ENCODE measurements at places on chromosomes 5 and 9.

DNA sequence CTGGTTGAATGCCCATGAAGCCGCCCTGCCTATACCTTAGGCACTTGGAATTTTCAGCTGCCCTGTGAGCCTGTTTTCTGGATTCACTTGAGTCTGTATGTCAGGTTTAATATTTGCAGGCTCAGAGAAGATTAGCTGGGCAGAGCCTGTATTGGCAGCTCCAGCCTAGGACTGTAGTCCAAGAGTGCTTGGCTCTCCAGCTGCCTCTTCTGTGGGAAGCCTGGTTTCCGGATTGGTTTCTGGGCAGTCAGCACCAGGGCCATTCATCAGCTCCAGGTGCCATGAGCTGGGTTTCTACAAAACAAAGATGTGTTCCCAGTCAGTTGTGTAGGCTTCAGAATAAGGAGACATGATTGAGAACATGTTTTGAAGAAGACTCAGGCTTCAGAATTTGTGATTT lies 90.1 kb downstream of the ARHGAP26 start:
- peak; percentile 10 for DNase-seq

DNA sequence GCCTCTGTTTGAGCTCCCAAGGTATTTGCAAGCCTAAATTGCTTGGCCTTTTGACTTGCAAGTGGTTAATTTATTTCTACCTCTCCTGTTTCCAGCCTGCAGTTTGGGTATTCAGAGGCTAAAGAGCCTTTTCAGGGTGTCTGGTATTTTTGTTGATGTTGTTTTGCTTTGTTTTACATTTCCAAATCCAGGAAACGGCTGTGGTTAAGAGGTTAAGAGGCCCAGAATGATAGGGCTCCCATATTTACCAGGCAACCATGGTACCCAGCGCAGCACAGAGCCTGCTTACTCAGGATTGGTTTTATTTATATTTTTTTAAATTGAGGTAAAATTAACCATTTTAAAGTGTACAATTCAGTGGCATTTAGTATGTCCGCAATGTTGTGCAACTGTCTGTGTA lies 92.1 kb downstream of the PDZD2 start:
- no peak for DNase-seq

DNA sequence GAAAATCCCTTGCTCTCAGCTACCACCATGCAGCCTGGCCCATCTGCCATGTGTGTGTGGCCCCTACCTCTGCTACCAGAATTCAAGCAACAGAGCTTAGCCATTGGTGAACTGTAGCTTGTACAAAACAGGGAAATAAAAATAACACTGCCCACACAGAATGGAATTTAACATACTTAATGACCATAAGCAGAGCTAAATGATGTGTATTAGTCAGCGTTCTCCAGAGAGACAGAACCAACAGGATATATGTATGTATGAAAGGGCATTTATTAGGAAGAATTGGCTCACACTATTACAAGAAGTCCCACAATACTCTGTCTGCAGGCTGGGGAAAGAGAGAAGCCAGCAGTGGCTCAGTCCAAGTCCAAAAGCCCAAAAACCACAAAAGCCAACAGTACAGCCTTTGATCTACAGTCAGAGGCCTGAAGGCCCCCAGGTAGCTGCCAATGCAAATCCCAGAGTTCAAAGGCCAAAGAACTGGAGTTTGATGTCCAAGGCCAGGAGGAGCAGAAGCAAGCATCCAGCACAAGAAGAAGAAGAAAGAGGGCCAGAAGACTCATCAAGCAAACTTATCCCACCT lies 318.8 kb downstream of the DNAH5 start:
- no peak for DNase-seq

DNA sequence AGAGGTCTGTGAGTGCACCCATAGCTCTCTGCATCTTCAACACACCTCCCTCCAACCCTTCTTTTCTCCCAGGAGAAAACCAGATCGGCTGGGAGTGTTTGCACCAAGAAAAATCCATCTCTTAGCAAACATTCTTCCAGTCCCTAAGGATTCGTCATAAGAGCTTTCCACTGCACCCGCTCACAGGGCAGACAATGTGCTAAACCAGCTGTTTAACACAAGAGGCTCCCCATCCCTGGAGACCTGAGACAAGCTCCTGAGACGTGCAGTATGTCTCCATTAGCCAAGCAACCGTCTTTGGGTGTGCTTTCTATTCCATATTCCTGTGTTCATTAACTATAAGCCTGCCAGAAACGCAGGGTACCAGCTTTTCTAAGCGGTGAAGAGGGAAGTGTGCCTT lies 93.6 kb upstream of the ZNF462 start:
- no peak for DNase-seq

GRCh38 chr5:44178414-44178813 lies 210.8 kb downstream of the FGF10 start:
- no peak for DNase-seq

DNA sequence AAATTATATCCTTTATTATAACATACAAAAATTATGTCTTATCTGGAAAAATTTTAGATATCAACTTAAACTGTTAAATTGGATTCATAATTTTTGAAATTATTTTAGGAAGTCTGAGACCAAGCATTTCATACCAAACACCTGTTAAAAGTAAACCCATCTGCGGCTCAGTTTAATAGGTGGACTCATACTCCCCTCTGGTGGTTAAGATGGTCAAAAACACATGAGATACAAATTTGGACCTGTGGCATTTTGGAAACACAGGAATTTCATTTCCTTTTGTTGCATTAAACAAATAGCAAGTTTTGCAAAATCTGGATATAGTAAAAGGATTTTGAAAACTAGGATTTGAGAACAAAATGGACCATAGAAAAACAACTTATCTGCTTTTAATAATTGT lies 53.7 kb downstream of the RGMB start:
- DNase-seq, result no peak

DNA sequence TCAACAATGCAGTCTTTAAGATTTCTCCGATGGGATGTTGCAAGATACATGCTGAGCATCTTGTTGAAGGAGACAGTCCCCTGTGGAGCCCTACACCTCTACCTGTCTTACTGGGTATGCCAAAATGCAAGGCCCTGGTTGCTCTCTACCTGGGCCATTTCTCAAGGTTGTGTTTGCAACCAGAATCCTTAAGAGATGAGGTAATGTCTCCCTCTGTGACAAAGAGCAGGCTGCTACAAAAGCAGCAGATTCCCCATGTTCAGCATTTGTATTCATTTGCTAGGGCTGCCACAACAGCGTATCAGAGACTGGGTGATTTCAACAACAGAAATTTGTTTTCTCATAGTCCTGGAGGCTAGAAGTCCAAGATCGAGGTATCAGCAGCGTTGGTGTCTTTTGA lies 138.4 kb upstream of the RPS23 start:
- DNase-seq, result no peak

DNA sequence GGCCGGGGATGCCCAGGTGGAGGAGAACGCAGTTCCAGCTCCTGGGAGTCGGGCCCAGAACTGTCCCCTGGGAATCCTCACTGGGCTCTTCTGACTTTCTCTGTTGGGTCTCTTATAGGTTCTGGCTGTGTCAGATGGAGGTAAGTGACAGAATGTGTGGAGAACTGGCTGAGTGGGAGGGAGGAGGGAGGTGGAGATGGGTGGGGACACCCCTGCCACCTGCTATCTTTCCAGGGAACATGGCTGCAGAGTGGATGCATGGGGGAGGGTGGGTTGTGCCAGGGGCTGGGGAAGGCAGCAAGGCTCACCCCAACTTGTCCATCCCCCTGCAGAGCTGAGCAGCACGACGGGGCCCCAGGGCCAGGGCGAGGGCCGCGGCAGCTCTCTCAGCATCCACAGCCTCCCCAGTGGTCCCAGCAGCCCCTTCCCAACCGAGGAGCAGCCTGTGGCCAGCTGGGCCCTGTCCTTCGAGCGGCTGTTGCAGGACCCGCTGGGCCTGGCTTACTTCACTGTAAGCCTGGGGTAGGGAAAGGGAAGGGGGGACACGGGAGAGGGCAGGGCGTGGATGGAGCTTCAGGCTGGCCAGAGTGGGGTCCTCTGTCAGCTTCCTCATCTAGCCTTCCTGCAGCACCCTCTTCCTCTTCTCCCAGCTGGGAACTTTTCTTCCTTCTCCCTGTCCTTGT lies 8.3 kb downstream of the RGS14 start:
- DNase-seq, result no peak

- no peak for DNase-seq
Measured at GRCh38 chr9:108889649-108890067, 27.6 kb downstream of the ACTL7A start.

- DNase-seq, result no peak
Measured at GRCh38 chr9:37029776-37030610, 4.1 kb downstream of the PAX5 start.

GRCh38 chr5:138503487-138504270 lies 38.4 kb downstream of the EGR1 start:
- peak; percentile 81 for DNase-seq

DNA sequence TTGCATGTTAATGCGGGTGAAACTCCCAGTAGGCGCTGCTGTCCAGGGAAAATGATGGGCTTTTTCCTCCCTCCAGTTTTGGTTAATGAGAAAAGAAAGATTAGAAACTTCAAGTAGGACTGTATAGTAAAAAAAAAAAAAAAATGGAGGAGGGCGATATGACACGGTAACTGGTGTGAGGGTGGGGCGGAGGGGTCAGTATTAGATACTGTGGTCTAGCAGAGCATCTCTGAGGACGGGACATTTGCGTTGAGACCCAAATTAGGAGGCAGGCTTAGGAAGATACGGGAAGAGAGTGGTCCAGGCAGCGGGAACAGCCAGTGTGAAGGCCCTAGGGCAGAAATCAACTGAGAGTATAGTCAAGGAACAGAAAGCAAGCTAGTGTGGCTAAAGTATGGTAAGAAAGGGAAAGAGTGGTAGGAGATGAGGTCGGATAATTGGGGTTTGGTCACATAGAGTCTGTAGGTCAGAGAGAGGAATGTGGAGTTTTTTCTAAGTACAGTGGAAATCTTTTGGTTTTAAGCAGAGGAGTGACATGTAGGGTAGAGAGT lies 707 bp downstream of the RMND5B start:
- DNase-seq, result no peak

- peak; percentile 98 for DNase-seq
Measured at GRCh38 chr5:103119765-103120606, at the start of the genes GIN1 and PPIP5K2. TSS of gene GIN1 (minus strand) at chr5:103120138. CDS start at chr5:103108707, 11,431 bp downstream. TSS of gene PPIP5K2 (plus strand) at chr5:103120301. CDS start at chr5:103129590, 9,289 bp downstream.

- DNase-seq, result no peak
Measured at GRCh38 chr9:134247918-134248631, 78.2 kb upstream of the RXRA start.

- DNase-seq, result no peak
Measured at GRCh38 chr5:122741681-122742080, 33.2 kb upstream of the SNX2 start.

DNA sequence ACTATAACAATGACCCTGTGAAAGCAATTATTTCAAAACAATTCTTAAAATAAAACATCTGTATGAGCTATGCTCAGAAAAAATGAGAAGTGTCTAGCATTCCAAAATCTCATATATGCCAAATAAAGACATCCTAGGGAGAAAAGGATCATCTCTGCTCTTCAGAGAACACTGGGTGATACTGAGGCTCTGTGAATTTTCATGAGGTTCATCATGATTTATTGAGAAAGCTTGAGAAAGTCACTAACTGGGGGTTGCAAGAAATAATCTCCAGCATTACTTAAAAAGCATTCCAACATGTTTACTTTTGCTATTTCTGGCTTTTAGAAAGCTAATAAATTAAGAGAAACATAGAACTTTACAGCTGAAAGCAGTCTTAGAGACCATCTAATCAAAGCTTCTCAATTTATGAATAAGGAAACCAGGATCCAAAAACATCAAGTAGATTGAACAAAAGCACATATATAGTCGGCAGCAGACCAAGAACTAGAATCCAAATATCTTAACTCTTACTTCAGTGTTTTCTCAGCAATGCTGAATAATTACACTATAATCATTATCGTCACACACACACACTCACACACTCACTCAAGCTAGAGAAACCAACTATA lies 372.8 kb downstream of the NR2F1-AS1 start:
- no peak for DNase-seq

DNA sequence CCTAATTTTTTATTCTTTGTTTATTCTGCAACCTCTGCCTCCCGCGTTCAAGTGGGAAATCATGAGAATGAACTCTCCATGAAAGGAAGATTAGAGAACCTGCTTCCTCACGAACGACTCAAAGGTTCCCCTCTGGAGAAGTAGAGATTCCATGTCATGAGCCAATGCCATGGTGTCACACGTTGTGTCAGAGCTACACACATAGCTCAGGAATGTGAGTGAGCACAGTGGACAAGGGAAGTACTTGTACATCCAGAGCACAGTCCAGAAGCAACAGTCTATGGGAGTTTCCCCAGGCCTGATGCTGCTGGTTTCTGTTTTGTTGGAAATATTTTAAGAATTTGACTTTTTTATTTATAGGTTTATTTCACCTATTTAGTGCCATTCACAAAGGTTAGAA lies 26.8 kb upstream of the PPP2CA start:
- no peak for DNase-seq

- DNase-seq, result no peak
Measured at GRCh38 chr5:57036761-57037160, 84.8 kb upstream of the MIER3 start.

DNA sequence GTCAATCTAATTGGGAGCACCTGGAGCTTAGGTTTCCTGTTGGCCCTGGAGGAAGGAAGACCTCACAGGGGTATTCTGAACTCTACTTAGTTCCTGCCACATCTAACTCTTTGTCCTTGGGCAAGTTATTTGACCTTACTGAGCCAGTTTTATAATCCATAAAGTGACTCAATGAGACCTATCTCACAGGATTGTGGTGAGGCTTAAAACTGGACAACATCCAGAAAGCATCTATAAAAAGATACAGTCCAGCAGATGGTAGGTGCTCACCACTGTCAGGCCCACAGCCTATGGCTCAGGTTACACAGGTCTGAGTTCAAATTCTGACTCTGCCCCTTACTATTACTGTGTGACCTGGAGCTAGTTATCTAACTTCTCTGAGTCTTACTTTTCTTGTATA lies 23.3 kb downstream of the KCNV2 start:
- DNase-seq, result no peak

- DNase-seq, result no peak
Measured at GRCh38 chr9:34550681-34551270, 28.0 kb upstream of the ENHO start.

DNA sequence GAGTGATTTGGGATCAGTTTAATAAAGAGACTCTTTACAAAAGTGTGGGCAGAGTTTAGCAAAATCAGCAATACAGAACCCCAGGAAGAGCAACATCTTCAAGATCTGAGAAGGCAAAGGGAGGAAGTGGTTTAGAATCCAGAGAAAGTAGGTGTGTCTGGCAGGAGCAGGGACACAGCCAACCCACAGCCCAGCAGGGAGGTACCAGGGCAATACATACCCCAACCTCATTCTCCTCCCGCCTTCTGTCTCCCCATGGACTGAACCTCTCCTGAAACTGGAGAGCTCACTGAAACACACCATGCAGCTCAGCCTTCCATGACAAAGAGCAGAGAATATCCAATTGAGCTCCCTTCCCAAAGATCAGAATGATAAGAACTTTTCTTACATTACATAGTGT lies 283.4 kb downstream of the PRELID2 start:
- no peak for DNase-seq

DNA sequence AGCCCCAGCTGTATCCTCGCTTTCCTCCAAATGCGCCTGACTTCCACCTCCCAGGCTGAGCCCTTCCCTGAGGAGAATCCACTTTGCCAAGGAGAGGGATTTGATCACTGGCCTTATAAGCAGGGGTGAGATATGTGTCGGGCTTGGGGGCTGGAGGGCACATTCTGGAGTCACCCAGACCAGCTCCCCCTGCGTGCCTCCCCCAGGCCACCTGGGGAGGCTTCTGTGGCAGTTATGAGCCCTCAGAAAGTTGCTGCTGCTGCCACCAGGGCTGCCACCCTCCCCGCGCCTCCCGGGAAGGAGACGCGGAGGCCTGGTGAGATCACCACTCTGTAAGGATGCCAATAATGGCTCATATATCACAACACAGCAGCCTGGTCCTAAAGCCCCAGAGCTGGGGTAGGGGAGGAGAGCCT lies 211.5 kb downstream of the PAPPA start:
- no peak for DNase-seq
